ENCODE measurements at places on chromosomes 7 and 10.

DNA sequence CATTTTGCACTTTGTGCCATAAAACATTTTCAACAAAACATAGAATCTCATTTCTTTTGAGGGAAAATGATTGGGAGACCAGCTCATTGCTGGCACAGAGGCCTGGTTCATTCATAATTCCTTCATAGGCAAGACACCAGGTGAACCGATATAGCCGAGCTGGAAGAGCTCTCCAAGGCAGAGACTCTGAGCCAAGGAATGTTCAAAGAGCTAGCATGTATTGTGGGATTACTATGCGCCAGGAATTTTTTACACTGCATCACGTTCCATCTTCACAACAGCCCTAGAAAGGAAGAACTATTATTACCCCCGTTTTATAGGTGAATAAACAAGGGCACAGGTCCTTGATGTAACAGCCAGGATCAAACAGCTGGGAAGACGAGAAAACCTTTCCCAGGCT lies 2.1 kb upstream of the IL6 start:
- H3K27me3 ChIP-seq: no peaks in the 10 kb centered on the region
- H3K36me3 ChIP-seq: peaks cover 6% of the 10 kb centered on the region
- peaks cover 20% of the 10 kb centered on the region for H3K4me1 ChIP-seq
- no peak overlapping the region for H3K27ac ChIP-seq
- DNase-seq: no peak
- no peak overlapping the region for H3K4me3 ChIP-seq

- DNase-seq: peak; percentile 60
- H3K4me1 ChIP-seq: no peaks in the 10 kb centered on the region
- no peak overlapping the region for H3K27ac ChIP-seq
- peaks cover 26% of the 10 kb centered on the region for H3K36me3 ChIP-seq
Observed at GRCh38 chr7:55977831-55978230, 13.4 kb downstream of the NIPSNAP2 start.

DNA sequence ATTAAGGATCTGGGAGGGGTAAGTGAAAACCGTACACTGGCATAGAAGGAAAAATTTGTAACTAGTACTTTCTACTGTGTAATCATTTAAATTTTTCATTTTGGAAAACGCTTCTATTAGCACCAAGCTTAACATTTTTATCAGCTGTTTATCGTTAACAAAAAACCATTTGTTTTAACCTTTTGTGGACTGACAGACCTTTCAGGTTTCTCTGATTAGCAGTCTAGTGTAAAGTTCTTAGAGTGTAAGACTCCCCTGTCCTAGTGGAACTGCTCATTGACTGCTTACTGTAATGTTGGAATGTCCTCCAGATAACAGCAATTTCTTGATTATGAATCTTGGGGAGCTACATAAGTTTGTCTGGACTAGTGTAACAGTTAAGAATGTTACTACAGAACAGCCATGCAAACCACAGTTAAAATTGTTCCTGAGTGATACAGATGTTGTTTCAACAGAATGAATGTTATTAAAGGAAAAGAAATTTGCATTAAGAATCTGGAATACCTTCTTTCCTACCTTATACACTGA lies 2.0 kb downstream of the DBF4 start:
- no peak overlapping the region for H3K4me3 ChIP-seq
- H3K27me3 ChIP-seq: no peaks in the 10 kb centered on the region
- no peak overlapping the region for H3K27ac ChIP-seq

- no peaks in the 10 kb centered on the region for H3K4me1 ChIP-seq
- DNase-seq: no peak
- H3K27ac ChIP-seq: no peak overlapping the region
Observed at GRCh38 chr10:96764425-96765060, 44.2 kb upstream of the PIK3AP1 start.

DNA sequence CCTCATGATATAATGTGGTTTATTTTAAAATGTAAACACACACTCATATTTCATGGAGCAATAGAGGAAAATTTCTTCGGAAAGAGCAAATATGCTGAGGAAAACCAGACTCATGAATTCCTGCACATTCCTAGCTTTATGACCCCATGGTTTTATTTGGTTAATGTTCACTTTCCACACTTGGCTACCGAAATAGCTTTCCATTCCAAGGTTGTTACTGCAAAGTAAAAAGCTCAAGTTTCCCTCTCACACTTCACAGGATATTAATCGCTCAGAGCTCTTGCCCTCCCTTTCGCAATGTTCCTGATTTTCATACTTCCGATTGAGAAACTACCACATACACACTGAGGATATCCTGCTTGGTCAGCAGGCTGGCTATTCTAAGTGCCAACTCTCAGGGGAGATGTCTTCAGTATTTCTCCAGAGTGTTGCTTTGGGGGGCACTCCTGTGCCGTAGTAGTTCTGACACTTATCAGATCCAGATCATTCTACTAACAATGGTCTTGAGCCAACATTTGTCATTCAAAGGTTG lies 77.5 kb upstream of the STEAP1B start:
- H3K27me3 ChIP-seq: no peaks in the 10 kb centered on the region
- H3K4me1 ChIP-seq: peaks cover 9% of the 10 kb centered on the region
- peak overlapping the region; percentile 85 for H3K27ac ChIP-seq
- H3K36me3 ChIP-seq: no peaks in the 10 kb centered on the region

Data from IMR-90 (cell line).